ENCODE measurements at places on chromosomes 1 and 21.

DNA sequence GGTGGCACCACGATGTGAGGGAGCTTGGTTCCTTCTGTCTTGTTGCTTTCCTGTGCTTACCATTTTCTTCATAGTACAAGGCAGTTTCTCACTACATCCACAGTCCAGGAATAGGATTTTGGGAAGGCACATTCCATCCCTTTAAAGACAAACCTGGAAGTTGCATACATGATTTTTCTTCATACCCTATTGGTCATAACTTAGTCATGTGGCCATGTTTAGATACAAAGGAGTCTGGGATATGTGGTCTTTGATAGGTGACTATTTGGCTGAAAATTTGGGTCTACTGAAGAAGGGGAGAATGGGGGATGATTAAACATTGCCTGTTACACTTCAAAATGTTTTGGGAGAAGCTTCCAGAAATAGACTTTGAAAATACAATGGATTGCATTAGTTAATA, 7.0 kb downstream of the DYRK1A start:
- no peak for DNase-seq

DNA sequence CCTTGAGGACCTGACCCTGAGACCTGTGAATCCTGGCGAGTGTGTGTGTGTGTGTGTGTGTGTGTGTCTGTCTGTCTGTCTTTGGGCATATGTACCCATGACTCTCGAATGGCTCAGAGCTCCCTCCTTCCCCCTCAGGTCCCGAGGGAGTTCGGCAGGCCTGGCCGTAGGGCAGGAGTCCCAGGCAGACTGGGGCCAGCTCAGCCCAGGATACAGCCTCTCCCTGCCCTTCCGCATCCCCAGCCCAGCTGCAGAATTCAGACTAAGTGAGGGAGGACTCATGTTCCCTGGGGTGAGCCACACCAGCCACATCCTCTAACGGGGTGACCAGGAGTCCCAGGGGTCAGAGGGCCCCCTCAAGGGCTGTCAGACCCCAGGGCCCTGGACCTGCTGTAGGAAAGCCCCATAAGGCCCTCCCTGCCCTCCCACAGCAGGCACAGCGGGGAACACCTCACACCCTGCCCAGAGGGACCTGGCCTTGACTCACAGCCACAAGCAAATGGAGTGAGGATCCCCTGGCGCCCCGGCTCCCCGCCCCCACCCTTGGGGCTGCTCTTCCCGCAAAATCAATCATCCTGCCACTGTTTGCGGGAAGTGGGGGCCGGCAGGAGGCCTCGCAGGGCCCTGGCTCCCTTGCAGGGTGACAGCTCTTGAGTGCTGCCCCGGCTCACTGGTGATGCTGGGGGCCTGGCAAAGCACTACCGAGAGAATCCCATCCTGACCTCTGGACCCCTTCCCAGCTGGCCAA, 101.7 kb upstream of the CASZ1 start:
- DNase-seq = no peak

DNA sequence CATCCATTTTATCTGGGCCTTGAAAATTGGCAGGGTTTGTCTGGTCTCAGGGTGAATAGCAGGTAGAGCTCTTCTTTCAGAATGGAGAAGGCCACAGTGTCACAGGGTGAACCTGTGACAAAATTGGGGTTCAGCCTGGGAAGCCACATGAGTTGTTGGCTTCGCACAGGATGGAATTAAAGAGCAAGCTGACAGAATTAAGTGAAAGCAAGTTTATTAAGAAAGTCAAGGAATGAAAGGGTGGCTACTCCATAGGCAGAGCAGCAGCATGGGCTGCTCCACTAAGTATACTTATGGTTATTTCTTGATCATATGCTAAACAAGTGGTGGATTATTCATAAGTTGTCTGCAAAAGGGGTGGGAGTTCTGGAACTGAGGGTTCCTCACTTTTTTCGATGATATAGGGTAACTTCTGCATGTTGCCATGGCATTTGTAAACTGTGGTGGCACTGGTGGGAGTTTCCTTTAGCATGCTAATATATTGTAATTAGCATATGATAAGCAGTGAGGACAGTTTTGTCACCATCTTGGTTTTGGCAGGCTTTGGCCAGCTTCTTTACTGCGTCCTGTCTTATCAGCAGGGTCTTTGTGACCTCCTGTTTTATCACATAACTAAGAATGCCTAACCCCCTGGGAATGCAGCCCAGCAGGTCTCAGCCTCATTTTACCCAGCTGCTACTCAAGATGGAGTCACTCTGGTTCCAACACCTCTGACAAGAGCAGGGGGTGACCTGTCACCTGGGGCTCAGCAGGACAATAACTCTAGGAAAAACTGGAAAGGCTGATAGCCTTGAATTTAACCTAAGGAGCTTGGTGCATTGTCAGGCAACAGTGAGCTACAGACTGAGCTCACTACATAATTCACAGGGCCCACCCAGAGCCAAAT, 5.1 kb downstream of the IFNAR2 start:
- no peak for DNase-seq

GRCh38 chr1:69438056-69438795, 129.5 kb upstream of the LRRC7 start:
- DNase-seq = no peak

- peak; percentile 62 for DNase-seq
These were observed 75.6 kb downstream of the PIGK start for GRCh38 chr1:77143529-77144121.

GRCh38 chr1:153548722-153549688, at the start of gene S100A3:
TSS of gene S100A3 (minus strand) at chr1:153549258. CDS start at chr1:153548485, 773 bp downstream.
- DNase-seq = no peak

Measured in brain (organoid and tissue), 16 donors.